Epithelial cell of proximal tubule (primary cell): ENCODE measurements at places on chromosomes 1 and 21. TPM values are rescaled to one million over a fixed set of nuclear protein-coding genes. Genes with fewer than 3 reads are reported as not detected.

BNIPL gene
- total RNA-seq: 0.14 TPM in 1 of 2 replicates, not detected in the other

DNA sequence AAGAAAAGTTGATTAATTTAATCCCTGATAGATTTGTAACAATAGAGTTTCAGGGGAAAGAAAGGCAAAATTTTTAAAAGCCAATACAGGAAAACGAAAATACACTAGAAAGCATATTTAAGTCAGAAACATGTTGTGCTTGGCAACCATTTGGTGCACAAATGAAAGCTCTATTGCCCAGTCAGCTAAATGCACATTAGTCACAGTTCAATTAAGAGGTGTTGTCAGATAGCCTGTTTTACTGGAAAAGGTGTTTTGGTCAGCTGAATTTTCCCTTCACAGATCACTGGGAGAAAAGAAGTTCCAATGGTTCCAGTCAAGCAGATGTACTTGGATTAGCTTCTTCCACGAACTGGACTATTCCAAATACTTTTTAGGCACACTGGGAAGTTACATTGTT lies 25.4 kb downstream of the RGS4 start:
- peak; percentile 45 for DNase-seq

ST6GALNAC5 gene
- total RNA-seq: 1.3 and 1.4 TPM in 2 replicates

RPTN gene
- total RNA-seq: not detected in 2 replicates

KCNE2 gene
- not detected in 2 replicates for total RNA-seq

DNA sequence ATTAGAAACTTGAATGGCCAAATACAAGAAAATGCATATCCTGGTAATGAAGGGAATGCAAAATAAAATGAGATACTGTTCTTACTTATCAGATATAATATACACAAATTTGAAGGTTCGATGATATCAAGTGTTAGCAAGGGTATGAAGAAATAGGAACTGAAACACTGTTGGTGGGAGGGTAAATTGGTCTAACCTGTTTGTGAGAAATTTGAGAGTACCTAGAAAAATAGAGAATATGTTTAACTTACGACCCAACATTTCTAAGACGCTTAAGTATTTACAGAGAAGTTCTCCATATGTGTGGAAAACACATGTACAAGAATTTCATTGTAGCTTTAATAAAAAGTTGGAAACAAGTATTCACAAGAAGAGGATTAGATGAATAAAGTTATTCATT lies 25.9 kb downstream of the ATG4C start:
- no peak for DNase-seq

CA14 gene
- total RNA-seq: not detected in 2 replicates

- no peak for DNase-seq
Measured at GRCh38 chr1:219042769-219043168, 130.9 kb upstream of the LYPLAL1 start.

DNA sequence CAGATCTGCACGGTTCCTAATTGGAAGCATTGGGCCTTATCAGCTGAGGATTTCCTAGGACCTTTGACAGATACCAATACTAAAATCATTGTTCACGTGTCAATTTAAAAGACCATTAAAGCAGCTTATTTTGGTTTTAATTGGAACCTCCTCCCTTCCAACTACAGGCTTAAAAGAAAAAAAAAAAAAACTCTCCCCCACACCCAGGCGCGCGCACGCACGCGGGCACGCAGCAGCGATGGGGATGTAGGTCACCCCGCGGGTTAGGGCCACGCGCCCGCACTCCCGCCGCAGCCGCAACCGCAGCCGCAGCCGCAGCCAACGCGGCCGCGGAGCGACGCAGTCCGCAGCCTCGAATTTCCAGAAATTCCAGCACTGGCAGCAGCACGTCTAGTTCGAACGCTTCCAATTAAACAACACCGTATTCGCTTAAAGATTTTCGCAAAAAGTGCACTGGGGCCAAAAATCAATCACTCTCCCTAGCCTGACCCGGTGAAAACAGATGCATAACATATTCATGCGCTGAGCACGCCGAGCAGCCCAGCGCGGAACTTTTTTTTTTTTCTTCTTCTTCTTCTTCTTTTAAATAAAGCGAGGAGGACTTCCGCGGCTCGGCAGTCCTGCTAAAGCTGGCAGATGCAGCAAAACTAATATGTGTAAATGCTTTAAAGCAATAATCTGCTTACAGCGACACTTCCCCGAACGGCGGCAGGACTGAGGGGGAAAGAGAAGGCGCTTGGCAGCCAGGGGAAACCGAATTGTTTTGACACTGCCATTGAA lies 13.3 kb upstream of the BARHL2 start:
- DNase-seq: no peak

CNKSR1 gene
- 6.7 and 14.8 TPM in 2 replicates for total RNA-seq

DNA sequence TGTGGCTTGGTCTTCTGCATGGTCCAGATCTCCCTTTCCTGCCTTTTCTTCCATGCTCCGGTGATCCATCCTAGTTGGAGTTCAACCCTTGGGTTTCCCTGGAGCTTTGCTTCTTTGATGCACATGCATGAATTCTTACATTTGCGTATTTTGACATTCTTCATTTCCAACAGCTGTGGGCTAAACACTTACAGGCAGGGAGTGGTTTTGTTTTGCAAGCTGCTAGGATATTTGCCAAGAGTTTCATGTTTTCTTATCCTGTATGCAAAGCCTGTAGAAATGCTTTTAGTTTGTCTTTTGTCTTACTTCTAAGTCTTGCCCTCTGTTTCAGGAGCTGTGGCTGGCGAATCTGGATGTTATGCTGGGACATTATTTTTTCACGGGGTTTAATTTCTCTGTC lies 90.3 kb upstream of the PAXBP1 start:
- no peak for DNase-seq

ACTA1 gene
- 0.14 TPM in 1 of 2 replicates, not detected in the other for total RNA-seq

SMCP gene
- total RNA-seq: not detected in 2 replicates

DNA sequence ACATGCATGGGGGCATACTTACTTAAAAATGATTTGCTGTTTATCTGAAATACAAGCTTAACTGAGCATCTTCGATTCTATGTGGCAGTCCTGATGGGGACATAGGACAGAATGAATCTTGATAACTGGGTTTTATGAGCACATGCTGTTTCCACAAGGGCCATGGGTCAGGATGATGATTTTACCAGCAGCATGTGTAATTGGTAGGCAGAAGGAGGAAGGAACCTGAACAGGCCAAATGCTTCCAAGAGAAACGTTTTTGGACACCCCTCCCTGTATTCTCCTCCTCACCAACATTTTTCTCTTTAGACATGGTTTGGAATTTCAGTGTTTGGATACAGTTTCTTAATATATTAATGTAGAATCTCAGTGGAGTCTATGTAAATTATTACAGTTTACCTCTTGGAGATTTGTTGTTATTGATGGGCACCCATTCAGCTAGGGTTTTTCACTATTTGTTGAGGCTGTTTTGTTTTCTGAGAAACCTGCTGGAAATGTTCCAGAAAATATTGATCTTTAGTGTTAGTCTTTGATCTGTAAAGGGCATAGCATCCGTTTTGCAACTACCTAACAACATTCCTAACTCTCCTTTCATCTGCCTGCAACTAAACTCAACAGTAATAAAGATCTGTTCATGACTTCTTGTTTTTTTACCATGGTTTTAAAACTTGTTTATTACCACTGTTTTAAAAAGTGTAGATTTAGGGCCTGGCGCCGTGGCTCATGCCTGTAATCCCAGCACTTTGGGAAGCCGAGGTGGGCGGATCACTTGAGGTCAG lies 42.0 kb downstream of the TBCE start:
- DNase-seq: no peak

GRCh38 chr1:50232336-50232735 lies 123.6 kb downstream of the ELAVL4 start:
- no peak for DNase-seq

DNA sequence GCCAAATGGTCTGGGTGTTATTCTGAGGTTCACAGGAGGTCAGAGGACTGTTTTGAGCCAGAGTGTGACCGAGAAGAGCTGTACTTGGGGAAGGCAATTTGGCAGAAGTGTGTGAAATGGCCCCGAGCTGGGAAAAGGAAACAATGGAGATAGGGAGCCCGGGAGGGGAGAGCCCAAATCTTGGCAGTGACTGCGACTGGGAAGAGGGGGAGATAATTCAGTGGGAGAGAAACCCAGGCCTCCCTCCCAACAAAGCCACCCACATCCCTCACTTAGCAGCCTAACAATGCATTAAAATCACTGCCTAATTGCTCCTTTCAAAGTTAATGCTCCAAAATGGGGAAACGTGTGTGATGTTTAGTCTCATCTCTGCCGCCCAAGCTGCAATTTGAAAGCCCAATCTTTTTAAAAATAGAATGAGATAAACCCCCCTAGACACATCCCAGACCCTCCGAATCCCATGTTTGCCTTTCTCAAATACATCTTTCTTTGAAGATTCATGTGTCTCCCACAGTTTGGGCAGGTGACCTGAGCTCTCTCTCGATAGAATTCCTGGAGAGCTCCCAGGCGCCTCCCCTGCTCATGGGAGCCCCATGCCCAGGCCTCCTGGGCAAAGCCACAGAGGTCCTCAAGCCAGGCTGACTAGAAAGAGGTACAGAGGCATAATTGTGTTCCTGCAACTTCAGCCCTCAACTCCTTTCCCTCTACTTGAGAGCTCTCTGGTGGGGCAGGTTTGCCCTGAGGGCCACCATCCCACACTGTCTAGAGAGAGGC lies 17.3 kb downstream of the LRRC52 start:
- DNase-seq: no peak

- no peak for DNase-seq
Measured at GRCh38 chr1:64047549-64047996, 155.8 kb upstream of the UBE2U start.

HAO2 gene
- not detected in 2 replicates for total RNA-seq

DNA sequence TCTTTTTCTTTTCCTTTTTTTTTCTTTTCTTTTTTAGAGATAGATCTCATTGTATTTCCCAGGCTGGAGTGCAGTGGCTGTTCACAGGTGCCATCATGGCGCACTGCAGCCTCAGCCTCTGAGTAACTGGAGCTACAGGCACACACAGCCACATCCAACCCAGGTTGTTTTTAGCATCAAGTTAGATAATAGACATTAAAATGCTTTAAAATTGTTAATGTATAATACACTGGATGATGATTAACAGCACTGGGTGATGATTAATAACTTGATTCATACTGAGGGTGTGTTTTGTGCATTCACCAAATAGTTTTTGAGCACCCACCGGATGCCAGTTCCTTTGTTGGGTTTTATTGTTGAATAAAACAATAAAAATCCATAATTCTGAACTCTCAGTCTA lies 75.2 kb downstream of the BEND5 start:
- DNase-seq: peak; percentile 68

CFHR4 gene
- total RNA-seq: not detected in 2 replicates

DNA sequence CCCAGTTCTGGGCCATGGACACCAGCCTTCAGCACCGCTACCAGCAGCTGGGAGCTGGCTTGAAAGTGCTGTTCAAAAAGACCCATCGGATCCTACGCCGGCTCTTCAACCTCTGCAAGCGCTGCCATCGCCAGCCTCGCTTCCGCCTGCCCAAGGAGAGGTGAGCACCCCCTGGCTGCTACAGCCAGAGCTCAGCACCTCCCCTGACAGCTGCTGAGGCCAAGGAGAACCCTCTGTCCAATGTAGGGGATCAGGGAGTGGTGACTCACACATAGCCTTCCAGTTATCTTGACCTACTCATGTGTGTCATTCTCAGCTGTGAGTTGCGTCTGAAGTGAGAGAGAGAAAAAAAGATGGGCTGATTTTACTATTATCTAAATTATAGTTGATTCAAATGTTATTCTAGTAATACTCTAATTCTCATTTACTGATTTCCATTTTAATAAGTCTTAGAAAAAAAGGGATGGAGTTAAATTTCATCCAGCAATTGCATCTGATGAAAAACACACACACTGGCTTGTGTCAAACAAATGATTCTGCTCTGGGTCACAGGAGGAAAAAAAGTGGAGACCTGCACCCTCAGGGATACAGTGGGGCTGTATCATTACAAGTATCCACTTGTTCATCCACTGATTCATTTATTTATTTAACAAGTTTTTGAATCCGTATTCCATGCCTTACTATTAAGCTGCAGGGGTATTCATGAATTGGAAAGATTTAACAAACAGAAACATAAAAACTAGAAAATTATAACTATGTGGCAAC lies 108.0 kb downstream of the BRINP2 start:
- DNase-seq: no peak

DNA sequence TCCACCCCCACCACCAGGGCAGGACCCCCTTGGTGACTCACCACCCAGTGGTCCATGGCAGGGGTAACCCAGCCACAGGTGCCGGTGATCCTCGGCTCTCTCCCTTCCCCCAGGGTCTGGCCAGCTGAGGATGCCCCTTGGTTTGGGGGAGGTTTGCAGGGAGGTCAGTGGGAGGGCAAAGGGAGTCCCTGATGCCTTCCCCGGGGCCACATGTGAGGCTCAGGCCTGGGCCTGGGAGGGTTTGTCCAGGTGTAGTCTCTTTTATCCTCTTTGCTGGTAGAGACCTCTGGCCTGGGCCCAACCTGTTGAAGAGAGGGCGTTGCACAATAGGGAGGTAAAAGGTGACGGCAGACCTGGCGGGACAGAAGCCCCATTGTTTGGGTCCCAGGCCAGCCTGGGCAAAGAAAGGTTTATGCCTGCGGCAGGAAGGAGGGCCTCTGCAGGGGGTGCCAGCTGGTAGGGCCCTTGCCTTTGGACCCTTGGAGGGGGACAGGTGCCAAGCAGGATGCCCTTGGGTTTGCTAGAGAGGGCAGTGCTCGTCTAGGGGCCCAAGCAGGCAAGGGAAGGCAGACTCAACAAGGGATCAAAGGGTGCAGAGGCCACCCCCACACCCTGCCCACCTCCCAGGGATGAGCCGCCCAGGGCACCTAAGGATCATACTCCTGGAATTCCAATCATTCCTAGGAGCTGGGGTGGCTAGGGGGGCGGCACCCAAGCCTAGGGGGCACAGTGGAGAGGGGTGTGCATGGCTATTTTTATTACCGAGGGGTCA lies 760 bp upstream of the TINAGL1 start:
- no peak for DNase-seq
